ENCODE measurements at places on chromosomes 3 and 15.

DNA sequence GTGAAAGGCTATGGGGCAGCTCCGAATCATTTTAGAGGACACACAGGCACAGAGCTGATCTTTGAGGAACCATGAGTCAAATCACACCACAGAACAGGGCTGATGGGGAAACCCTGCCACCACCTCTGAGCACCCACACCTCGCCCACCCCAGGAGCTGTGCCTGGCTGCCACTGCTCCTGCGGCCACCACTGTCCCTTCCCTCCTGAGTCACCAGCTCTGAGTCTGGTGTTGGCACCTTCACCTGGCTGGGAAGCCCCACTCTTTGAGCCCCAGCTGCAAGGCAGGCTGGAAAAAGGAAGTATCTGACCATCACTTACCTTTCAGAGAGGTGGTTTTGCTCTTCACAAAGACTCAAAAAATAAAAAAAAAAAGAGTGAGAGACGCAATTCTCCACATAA is 63.6 kb upstream of the MEF2A start:
- no peak overlapping the region for H3K27ac ChIP-seq
- H3K4me1 ChIP-seq, result no peaks in the 10 kb centered on the region
- H3K36me3 ChIP-seq, result 0 out of 2 replicates have a peak, but pooled peaks cover 5% of the 10 kb centered on the region
- H3K4me3 ChIP-seq, result no peak overlapping the region
- H3K27me3 ChIP-seq, result no peaks in the 10 kb centered on the region

GRCh38 chr15:35450492-35450891 is 95.5 kb downstream of the DPH6 start:
- 0 out of 3 replicates have a peak, but pooled peaks cover 2% of the 10 kb centered on the region for H3K36me3 ChIP-seq
- no peaks in the 10 kb centered on the region for H3K27me3 ChIP-seq
- no peak overlapping the region for H3K27ac ChIP-seq
- no peak overlapping the region for H3K4me3 ChIP-seq

GRCh38 chr3:121660356-121661171 is at the start of gene HCLS1:
HCLS1 (minus strand) TSS chr3:121660903; CDS start chr3:121658347, 2,556 bp downstream.
- no peak within 1 kb of the TSS for H3K27ac ChIP-seq
- no peak for DNase-seq
- peaks cover 5% of the 10 kb centered on the region for H3K36me3 ChIP-seq
- H3K27me3 ChIP-seq, result no peaks in the 10 kb centered on the region
- no peak within 1 kb of the TSS for H3K4me3 ChIP-seq

DNA sequence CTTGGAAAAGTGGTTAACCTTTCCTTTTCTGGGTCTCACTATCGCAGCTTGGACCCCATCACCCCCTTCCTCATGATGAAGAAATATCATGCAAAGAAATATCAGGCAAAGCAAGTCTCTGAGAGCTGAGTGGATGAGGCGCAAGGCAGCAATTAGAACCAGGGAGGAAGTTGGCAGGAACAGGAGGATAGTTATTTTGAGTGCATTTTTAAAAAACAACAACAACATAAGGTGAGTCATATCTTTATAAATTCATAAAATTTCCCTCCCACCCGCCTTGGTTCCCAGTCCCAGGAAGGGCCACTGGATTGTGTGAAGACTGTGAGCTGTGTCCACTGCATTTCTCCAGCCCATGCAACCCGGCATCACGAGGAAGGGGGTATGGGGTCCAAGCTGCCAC is 316.9 kb upstream of the TLE3 start:
- H3K27me3 ChIP-seq, result no peaks in the 10 kb centered on the region
- no peaks in the 10 kb centered on the region for H3K36me3 ChIP-seq
- H3K27ac ChIP-seq, result no peak overlapping the region
- no peak for DNase-seq
- H3K4me3 ChIP-seq, result no peak overlapping the region

DNA sequence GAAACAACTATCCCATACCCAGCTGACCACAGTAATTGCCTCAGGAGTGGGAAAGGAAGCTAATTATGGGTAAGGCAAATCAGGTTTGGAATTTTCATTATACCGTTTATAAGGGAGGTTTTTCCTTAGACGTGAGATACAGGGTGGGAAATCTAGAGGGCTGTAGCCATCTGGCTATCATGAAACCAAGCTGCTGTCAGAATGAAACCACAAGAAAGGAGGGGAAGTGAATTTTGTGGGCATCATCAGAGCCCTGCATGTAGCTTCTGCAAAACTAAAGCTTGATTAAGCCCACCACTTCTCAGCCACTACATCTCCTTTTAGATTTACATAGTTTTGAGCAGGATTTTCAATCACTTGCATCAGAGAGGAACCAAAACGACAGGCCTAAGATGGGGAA is 893.5 kb downstream of the TUSC7 start:
- DNase-seq, result no peak
- H3K36me3 ChIP-seq, result no peaks in the 10 kb centered on the region
- no peaks in the 10 kb centered on the region for H3K27me3 ChIP-seq
- no peaks in the 10 kb centered on the region for H3K4me1 ChIP-seq
- H3K4me3 ChIP-seq, result no peak overlapping the region

DNA sequence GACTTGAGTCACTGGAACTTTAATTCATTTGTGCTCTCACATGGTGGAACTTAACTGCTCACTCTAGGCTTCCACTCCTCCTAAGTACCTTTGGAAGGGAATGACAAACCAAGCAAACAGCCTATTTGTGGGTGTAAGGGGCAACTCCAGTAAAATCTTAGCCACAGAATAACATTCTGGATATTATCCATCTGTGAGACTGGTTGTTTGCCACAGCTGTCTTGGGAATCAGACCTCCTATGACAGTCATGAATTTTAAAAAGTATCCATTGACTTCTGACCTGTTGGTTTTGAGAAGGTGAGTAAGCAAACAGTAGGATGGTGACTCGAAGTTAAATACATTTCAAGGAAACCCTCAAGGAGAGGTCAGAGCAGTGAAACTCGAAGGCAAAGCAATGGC is 147.3 kb upstream of the CDIN1 start:
- peaks cover 5% of the 10 kb centered on the region for H3K4me1 ChIP-seq
- no peak overlapping the region for H3K4me3 ChIP-seq
- H3K27ac ChIP-seq, result no peak overlapping the region
- H3K27me3 ChIP-seq, result no peaks in the 10 kb centered on the region
- no peaks in the 10 kb centered on the region for H3K36me3 ChIP-seq

GRCh38 chr3:46882377-46883053 is 5.0 kb downstream of the PTH1R start:
- no peak for DNase-seq
- peaks cover 61% of the 10 kb centered on the region for H3K27me3 ChIP-seq
- no peaks in the 10 kb centered on the region for H3K36me3 ChIP-seq
- no peaks in the 10 kb centered on the region for H3K4me1 ChIP-seq

DNA sequence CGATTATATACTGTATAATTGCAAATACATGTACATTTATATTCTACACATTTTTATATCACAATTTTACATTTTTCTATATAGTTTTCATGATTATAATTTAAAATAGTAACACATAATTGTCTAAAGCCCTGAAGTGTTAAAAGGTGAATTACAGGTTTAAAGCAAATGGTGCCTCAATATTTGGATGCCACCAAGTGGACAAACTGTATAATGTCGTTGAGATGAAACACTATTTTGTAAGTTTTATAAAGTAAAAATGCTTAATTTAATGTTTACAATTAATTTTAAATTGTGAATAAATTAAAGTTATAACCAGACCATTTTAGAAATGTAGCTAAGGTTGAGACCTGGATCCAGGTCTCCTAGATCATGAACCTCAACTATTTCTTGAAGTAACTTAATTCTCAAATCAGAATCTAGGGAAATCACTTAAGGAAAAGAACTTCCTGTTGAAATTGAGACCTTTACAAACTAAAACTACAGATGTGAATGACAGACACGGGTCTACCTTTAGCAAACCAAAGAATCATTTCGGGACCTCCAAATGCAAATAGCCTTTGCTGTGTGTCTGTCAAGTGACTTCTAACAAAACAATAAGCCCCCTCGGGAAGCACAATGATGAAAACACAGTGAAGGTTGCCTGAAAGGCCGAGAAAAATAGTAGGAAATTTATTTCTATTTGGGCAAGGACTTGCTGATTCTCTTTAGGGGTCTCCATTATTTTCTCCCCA is 37.8 kb downstream of the EHHADH start:
- DNase-seq, result no peak
- H3K4me3 ChIP-seq, result no peak overlapping the region
- no peaks in the 10 kb centered on the region for H3K27me3 ChIP-seq
- no peaks in the 10 kb centered on the region for H3K4me1 ChIP-seq

- DNase-seq, result no peak
- H3K36me3 ChIP-seq, result peaks cover 38% of the 10 kb centered on the region
- H3K27ac ChIP-seq, result no peak overlapping the region
- peaks cover 3% of the 10 kb centered on the region for H3K4me1 ChIP-seq
- H3K27me3 ChIP-seq, result no peaks in the 10 kb centered on the region
These were observed 4.3 kb downstream of the SNX33 start for GRCh38 chr15:75651810-75652543.

- no peaks in the 10 kb centered on the region for H3K36me3 ChIP-seq
- peak; percentile 8 for DNase-seq
- H3K4me1 ChIP-seq, result no peaks in the 10 kb centered on the region
- no peaks in the 10 kb centered on the region for H3K27me3 ChIP-seq
- no peak overlapping the region for H3K4me3 ChIP-seq
- H3K27ac ChIP-seq, result no peak overlapping the region
These were observed 143.8 kb downstream of the TPRA1 start for GRCh38 chr3:127446756-127447155.

GRCh38 chr15:100340721-100341238 is 995 bp downstream of the ADAMTS17 start:
- H3K27me3 ChIP-seq, result peaks cover 14% of the 10 kb centered on the region
- no peaks in the 10 kb centered on the region for H3K4me1 ChIP-seq
- no peak overlapping the region for H3K27ac ChIP-seq

DNA sequence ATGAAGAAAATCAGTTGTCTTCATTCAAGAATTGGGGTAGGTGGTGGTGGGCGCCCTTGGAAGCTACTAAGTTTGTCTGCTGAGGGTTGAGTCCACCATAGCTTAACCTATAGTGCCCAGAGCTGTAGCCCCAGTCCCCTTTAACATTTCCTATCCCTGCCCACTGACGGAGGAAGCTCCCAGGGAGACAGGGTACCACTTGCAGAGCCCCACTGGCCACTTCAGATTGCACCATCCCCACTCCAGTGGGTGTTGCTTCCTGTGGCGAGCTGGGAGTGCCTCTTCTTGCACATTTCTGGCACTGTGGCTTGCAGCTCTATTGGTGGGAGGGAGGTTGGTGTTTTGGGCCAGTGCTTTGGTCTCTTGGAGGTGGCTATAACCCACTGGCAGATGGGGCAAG is 2.7 kb downstream of the PXYLP1 start:
- peaks cover 13% of the 10 kb centered on the region for H3K36me3 ChIP-seq
- no peak for DNase-seq
- no peak overlapping the region for H3K4me3 ChIP-seq
- H3K27ac ChIP-seq, result no peak overlapping the region

GRCh38 chr3:19190126-19190525 is 41.8 kb downstream of the KCNH8 start:
- DNase-seq, result no peak
- H3K27me3 ChIP-seq, result no peaks in the 10 kb centered on the region
- no peak overlapping the region for H3K27ac ChIP-seq
- H3K4me1 ChIP-seq, result no peaks in the 10 kb centered on the region
- H3K4me3 ChIP-seq, result no peak overlapping the region

DNA sequence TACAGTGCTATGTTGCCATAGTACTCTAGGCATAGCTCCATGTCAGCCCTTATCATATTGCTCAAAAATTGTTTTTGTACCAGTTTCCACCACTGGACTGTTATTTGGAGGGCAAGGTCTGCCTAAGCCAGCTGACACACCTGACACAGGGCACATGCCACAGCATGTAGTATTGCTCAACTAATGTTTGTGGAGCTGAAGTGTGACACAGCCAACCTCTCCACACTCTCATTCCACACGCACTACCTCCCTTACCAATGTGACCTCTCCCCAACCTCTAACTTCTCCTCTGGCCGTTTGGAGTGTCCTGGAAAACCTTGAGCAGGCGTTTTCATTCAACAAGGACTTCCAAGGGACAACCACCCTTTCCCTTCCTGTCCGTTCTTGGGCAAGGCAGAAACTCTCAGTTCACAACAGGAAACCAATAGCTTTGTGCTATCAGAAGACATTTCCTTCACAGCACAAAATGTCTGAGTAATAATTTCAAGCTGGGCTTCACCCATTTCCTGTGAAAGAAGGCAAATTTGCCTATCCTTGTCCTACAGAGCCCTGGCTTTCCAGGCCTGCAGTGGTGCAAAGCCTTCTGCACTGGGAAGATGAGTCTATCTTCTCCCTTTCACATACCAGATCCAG is 38.4 kb downstream of the TLNRD1 start:
- no peak overlapping the region for H3K4me3 ChIP-seq
- H3K27me3 ChIP-seq, result no peaks in the 10 kb centered on the region
- H3K27ac ChIP-seq, result no peak overlapping the region
- no peaks in the 10 kb centered on the region for H3K4me1 ChIP-seq
- no peak for DNase-seq

GRCh38 chr15:78055919-78056713 is 21.4 kb downstream of the TBC1D2B start:
- no peak for DNase-seq
- H3K27ac ChIP-seq, result no peak overlapping the region
- no peaks in the 10 kb centered on the region for H3K4me1 ChIP-seq
- no peaks in the 10 kb centered on the region for H3K36me3 ChIP-seq

GRCh38 chr15:68930268-68931022 is at the start of gene SPESP1:
SPESP1 (plus strand) TSS chr15:68930525; CDS start chr15:68930654, 129 bp downstream.
- H3K4me3 ChIP-seq, result no peak within 1 kb of the TSS
- no peak for DNase-seq
- no peak within 1 kb of the TSS for H3K27ac ChIP-seq
- H3K36me3 ChIP-seq, result no peaks in the 10 kb centered on the region

- no peak overlapping the region for H3K4me3 ChIP-seq
- no peak for DNase-seq
- H3K27me3 ChIP-seq, result no peaks in the 10 kb centered on the region
- no peaks in the 10 kb centered on the region for H3K36me3 ChIP-seq
These were observed 60.4 kb downstream of the PLAAT1 start for GRCh38 chr3:193301433-193301832.
